ENCODE measurements at places on chromosomes 7 and 10.

DNA sequence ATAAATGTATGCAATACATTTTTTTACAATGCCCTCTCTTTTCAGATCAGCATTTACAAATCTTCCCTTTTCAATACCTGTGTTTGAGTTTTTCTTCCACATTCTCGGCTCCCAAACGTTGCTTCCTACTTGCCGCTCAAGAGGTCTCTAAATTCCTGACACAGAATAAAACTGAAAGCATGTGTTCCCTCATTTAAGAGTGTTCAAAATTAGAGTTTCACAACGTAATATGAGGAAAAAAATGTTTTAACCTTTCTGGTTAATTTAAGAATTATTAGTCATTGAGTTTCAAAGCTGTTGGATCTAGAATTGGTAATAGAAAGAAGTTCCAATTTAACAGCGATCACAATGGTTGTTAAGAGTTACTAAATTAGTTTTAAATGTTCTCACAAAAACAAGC lies 100.4 kb downstream of the ARID5B start:
- no peak for DNase-seq

DNA sequence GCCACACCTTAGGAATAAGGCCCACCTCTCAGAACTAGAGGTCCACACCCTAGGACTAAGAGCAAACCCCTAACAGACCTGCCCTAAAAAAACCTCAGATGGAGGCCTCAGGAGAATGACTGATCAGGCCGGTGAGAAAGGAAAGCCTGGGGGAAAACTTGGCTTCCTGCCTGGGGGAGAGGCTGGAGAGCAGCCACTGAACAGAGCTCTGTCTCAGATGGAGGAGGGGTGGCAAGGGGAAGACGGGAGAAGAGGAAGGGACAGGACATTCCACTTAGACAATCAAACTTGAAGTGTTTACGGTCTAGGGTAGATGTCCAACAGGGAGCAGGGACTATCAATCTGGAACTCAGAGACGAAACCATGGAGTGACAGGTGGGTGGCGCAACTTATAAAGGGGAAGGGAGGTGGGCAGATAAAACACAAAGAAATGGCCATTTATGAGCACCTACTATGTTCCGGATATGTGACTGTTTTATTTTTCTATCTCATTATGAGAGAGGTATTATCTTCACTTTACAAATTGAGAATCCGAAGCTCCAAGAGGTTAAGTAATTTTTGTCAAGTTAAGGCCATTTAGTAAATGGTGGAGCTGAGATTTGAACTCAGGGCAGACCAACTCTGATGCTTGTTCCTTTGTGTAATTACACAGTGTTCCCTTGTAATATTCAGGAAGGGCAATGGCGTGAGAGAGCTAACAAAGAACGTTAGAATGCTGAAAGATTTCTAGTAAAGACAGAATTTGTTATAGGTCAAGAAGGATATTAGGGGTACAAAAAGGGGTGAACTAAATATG lies 82.6 kb downstream of the DNMBP start:
- DNase-seq: no peak

GRCh38 chr7:11213266-11213665 lies 239.6 kb downstream of the PHF14 start:
- no peak for DNase-seq

DNA sequence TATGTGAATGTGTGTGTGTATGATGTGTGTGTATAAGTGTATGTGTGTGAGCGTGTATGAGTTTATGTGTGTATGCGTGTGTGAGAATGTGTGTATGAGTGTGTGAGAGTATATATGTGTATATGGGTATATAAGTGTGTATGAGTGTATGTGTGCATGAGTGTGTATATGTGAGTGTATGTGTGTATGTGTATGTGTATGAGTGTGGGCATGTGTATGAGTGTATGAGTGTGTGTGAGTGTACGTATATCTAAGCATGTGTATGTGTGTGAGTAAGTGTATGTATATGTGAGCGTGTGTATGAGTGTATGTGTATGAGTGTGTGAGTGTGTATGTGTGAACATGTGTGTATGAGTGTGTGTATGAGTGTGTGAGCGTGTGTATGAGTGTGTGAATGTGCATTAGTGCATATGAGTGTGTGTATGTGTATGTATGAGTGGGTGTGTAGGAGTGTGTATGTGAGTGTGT lies 12.9 kb downstream of the SLC13A4 start:
- DNase-seq: no peak

- no peak for DNase-seq
Measured at GRCh38 chr7:43742692-43743091, 13.4 kb upstream of the COA1 start.

- DNase-seq: no peak
Measured at GRCh38 chr7:28067171-28067570, 113.4 kb downstream of the JAZF1 start.

DNA sequence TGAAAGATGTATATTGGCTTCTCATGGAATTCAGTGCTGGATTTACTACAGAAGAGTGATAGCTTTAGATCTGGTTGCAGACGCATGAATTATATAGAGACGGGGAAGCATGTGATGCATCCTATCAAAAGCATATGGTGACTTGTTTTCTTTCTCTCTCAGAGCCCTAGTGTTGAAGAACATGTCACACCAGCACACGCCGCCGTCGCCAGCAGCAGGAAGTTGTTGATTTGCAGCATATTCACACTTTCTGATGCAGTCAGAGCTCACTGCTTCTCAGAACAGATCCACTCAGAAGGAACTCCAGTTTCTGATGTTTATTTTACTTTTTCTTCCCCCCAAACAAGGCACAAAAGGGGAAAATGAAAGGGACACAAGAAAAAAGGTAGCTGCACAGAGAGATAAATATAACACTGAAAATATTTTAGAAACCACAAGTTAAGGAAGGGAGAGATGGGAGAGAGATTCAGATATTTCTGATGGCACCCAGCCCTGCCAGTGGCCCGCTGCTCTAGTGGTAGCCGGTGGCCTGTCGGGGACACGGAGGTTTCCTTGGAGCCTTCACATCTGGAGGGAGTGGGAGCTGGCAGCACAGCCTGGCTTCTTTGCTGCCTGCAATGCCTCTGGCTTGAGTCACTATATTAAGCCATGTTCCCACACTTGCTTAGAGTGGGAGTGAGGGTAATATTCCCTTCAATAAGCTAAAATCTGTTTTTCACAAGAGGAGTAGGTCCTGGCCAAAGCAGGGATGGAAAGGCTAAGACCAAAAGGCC lies 123.2 kb downstream of the NRP1 start:
- no peak for DNase-seq

- DNase-seq: no peak
Measured at GRCh38 chr7:71424166-71425035, 292.5 kb downstream of the GALNT17 start.

DNA sequence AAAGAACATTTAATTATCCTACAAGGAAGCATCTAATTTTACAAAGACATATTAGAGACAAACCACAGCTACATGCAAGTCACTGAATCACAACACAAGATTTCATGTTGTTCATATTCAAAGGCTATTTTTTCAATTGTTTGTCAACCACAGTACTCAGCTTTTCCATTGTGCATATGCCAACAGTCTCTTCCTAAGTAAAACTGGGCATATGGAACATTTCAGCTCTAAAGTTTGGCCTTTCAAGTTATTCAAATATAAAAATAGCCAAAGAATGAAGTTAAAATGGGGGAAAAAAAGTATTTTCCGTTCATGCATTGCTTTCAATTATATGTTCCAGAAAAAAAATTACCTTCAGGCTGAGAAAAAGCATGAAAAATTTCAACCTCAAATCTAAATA lies 537.9 kb downstream of the PLXDC2 start:
- DNase-seq: no peak

DNA sequence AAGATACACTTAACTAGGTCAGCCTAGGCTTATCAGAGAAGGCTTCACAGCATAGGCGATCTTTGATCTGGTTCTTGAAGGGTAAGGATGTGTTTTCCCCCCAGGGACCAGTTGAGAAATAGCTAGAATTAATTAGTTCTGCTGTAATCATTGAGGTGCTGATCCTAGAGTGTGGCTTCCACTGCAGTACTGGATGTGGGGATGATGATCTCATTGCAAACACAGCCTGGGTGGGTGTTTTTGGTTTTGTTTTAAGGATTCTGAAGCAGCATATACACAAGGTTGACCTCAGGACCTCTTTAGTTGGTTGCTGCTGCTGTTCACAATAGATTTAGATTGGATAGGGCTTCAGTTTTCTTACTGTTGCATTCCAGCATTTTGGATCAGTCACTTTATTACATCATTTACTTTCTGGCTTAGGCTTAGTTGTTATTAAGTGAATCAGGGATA lies 159.7 kb downstream of the AUTS2 start:
- no peak for DNase-seq

GRCh38 chr7:3195160-3195559 lies 105.9 kb upstream of the SDK1 start:
- DNase-seq: no peak

GRCh38 chr10:71462062-71462935 lies 65.6 kb downstream of the CDH23 start:
- DNase-seq: no peak

DNA sequence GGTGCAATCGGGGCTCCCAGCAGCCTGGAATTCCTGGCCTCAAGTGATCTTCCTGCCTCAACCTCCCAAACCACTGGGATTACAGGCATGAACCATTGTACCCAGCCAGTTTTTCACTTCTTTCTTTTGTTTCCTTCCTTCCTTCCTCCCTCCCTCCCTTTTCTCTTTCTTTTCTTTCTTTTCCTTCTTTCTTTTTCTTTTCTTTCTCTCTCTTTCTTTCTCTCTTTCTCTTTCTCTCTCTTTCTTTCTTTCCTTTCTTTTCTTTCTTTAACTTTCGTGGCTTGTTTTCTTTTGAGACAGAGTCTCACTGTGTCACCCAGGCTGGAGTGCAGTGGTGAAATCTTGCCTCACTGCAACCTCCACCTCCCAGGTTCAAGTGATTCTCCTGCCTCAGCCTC lies 12.3 kb downstream of the ORAI2 start:
- DNase-seq: no peak

- no peak for DNase-seq
Measured at GRCh38 chr7:28956608-28957063, 1.5 kb downstream of the TRIL start.

DNA sequence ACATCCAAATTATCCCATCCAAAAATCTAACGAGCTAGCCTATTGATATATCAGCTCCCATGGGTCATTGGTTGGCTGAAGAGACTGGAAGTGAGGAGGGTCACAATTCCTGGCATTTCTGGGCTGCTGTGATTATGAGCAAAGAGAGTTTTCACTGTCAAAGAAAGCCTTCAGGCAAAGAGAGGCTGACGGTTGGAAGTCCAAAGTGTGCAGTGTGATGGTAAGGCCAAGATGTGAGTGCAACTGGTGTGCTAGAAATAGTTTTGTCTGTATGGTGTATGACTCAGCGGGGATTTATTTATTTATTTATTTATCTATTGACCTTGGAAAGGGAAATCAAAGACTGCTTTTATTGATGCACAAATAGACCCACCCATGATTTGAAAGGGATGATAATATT lies 75.0 kb downstream of the AASS start:
- no peak for DNase-seq

GRCh38 chr10:33519130-33519860 lies 184.8 kb upstream of the NRP1 start:
- no peak for DNase-seq

DNA sequence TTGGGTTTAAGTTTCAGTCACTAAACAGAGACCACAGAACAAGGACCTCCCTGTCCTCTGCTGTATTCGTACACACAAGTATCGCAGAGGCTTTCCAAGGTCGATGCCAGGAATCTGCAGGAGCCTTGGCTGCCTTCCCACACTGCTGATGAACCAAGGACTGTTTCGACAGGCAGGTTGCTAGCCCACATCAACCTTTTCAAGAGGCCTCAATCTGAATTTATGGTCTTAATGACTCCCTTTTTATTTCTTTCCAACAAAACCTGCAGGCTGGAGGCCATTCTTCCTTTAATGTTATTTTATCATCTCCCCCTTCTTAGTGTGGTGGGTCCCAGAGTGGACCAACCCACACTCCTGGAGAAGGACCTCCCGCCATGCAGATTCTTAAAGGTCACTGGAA lies 45.6 kb downstream of the JCAD start:
- no peak for DNase-seq

DNA sequence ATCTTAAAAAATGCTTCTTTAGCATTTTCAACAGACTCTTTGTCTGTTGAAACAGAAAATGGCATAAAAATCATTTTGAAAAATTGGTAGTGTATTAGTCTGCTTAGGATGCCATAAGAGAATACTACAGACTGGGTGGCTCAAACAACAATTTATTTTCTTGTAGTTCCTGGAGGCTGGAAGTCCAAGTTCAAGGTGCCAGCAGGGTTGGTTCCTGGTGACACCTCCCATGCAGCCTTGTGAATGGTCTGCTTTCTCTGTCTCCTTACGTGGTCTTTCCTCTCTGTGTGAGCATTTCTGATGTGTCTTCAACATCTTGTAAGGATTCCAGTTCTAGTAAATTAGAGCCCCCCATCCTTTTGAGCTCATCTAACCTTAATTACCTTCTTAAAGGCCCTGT lies 26.1 kb upstream of the RAB11FIP2 start:
- DNase-seq: no peak

- DNase-seq: no peak
Measured at GRCh38 chr10:113222207-113222606, 272.2 kb downstream of the TCF7L2 start.

- DNase-seq: no peak
Measured at GRCh38 chr10:114301177-114301576, 62.1 kb downstream of the VWA2 start.

GRCh38 chr10:127415901-127416581 lies 133.1 kb upstream of the NPS start:
- DNase-seq: no peak

GRCh38 chr10:101839416-101840063 lies 4.1 kb downstream of the KCNIP2 start:
- no peak for DNase-seq

DNA sequence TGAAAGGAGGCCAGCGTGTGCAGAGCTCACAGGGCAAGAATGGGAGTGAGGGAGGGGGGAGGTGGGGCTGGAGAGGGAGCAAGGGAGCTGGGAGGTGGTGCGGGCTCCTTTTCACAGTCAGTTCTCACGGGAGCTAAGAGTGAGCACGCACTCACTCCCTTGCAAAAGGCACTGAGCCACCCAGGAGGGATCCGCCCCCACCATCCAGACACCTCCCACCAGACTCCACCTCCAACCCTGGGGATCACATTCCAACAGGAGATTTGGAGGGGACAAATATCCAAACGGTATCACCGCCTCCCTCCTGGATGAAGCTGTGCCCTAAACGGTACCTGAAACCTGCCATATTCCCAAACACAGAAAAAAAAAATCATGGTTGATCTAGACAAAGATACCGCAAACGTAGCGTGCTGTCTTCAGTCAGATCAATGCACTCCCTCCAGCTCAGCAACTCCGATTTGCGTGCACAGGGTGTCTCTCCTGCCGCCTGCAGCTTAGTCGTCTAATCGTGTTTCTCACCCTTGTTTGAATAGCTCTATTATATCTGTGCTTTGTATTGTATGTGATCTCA lies 20.3 kb upstream of the PRKAG2 start:
- DNase-seq: no peak

GRCh38 chr10:2476218-2476811 lies 591.0 kb upstream of the PFKP start:
- no peak for DNase-seq

GRCh38 chr7:13099154-13099795 lies 411.8 kb downstream of the ARL4A start:
- DNase-seq: no peak
